CD4-positive, alpha-beta T cell (primary cell): ENCODE measurements at places on chromosomes 7 and 10.

GRCh38 chr10:123485341-123485960 lies 180.7 kb upstream of the GPR26 start:
- H3K27me3 ChIP-seq: no peaks in the 10 kb centered on the region
- no peak for DNase-seq
- no peak overlapping the region for H3K4me3 ChIP-seq
- H3K4me1 ChIP-seq: no peaks in the 10 kb centered on the region
- no peak overlapping the region for H3K27ac ChIP-seq

GRCh38 chr10:4426866-4427265 lies 399.1 kb upstream of the AKR1E2 start:
- no peaks in the 10 kb centered on the region for H3K4me1 ChIP-seq
- DNase-seq: no peak
- H3K27ac ChIP-seq: no peak overlapping the region
- H3K36me3 ChIP-seq: no peaks in the 10 kb centered on the region
- no peak overlapping the region for H3K4me3 ChIP-seq

DNA sequence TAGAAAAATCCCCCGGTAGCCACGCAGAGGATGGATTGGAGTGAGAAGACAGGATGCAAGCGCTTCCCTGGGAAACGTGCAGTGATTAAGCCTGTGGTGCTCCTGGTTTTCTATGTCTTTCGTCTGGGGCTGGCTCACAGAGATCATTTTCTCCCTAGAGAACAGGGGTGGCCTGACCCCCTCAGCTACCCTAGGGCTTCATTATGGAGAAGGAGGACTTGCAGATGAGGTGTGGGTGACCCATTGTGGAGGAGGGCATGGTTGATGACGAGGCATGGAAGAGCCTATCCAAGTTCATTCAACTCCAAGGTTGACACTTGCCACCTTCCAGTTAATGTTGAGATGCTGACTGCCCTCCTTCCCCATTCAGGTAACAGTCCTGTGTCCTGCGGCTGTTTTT lies 75.9 kb downstream of the VSTM4 start:
- no peak overlapping the region for H3K27ac ChIP-seq
- H3K4me1 ChIP-seq: no peaks in the 10 kb centered on the region
- H3K36me3 ChIP-seq: no peaks in the 10 kb centered on the region
- DNase-seq: no peak

GRCh38 chr10:3566627-3567026 lies 218.4 kb downstream of the KLF6 start:
- no peaks in the 10 kb centered on the region for H3K27me3 ChIP-seq
- H3K4me3 ChIP-seq: no peak overlapping the region
- no peak overlapping the region for H3K27ac ChIP-seq
- no peaks in the 10 kb centered on the region for H3K4me1 ChIP-seq

GRCh38 chr10:79146611-79147130 lies 77.9 kb downstream of the ZMIZ1 start:
- no peak for DNase-seq
- H3K4me1 ChIP-seq: peaks cover 88% of the 10 kb centered on the region
- H3K27ac ChIP-seq: peak overlapping the region; percentile 23
- no peaks in the 10 kb centered on the region for H3K27me3 ChIP-seq
- peaks cover 2% of the 10 kb centered on the region for H3K36me3 ChIP-seq

DNA sequence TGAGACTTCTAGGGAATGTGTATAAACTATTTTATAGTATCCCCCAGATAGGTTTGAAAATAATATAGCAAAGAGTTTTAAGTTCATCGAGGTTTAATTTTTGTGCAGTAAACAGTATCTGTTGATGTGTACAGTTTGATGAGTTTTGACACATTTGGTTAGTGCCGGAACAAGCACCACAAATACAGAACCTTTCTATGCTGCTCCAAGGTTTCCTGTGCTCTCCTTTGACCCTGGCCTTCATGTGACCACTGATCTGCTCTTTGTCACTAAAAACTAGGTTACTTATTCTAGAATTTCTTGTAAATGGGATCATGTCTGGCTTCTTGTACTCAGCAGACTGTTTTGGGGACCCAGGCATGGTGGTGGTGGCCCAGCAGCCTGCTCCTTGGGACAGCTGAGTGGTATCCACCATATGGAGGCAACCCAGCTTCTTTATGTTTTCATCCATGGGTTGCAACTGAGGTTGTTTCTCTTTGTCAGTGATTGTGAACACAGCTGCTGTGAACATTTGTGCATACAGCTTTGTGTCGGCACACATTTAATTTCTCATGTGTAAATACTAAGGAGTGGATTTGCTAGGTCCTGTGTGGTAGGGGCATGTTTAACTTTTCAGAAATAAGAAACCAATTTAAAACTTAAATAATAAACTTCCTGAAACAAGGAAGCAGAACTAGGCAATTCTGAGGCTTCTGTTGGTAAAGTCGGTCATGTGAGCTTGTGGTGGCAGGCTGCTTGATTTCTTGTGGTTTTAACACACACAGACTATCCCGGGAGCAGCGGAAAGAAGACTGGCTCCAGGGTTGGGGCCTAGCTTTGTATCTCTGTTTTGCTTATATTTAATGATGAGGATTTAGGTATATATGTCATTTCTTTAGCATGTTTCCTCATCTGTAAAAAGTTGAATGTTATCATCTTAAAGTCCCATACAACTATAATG lies 219.4 kb downstream of the ABCA13 start:
- no peaks in the 10 kb centered on the region for H3K36me3 ChIP-seq
- no peaks in the 10 kb centered on the region for H3K27me3 ChIP-seq
- no peak overlapping the region for H3K4me3 ChIP-seq

- H3K4me1 ChIP-seq: peaks cover 25% of the 10 kb centered on the region
- H3K4me3 ChIP-seq: no peak overlapping the region
- H3K36me3 ChIP-seq: peaks cover 9% of the 10 kb centered on the region
- no peak for DNase-seq
- no peaks in the 10 kb centered on the region for H3K27me3 ChIP-seq
These were observed 12.1 kb downstream of the ASB13 start for GRCh38 chr10:5654218-5654755.

- no peaks in the 10 kb centered on the region for H3K27me3 ChIP-seq
- no peak overlapping the region for H3K4me3 ChIP-seq
- H3K27ac ChIP-seq: no peak overlapping the region
- no peak for DNase-seq
These were observed 305.9 kb upstream of the RNF32 start for GRCh38 chr7:156334636-156335035.

GRCh38 chr7:124263232-124263827 lies 230.5 kb upstream of the TMEM229A start:
- H3K4me3 ChIP-seq: no peak overlapping the region
- no peaks in the 10 kb centered on the region for H3K27me3 ChIP-seq
- DNase-seq: no peak
- H3K27ac ChIP-seq: no peak overlapping the region
- no peaks in the 10 kb centered on the region for H3K4me1 ChIP-seq

DNA sequence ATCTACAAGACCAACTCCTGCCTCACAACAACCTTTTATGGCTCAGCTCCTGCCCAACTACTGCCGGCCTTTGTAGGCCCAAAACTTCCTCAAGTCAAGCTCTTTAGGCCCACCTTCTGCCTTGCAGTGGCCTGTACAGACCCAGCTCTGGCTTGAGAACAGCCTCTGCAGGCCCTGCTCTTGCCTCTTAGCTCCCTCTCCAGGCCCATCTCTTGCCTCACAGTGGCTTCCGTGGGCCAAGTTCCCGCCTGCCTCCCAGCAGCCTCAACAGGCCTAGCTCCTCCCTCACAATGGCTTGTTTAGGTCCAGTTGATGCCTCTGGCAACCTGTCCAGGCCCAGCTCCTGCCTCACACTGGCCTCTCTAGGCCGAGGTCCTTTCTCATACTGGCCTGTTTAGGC lies 32.4 kb upstream of the VKORC1L1 start:
- no peak overlapping the region for H3K27ac ChIP-seq
- H3K4me1 ChIP-seq: no peaks in the 10 kb centered on the region
- no peak overlapping the region for H3K4me3 ChIP-seq
- no peaks in the 10 kb centered on the region for H3K27me3 ChIP-seq
- H3K36me3 ChIP-seq: no peaks in the 10 kb centered on the region

GRCh38 chr7:75776295-75776971 lies 4.4 kb upstream of the CCL26 start:
- no peaks in the 10 kb centered on the region for H3K27me3 ChIP-seq
- no peaks in the 10 kb centered on the region for H3K36me3 ChIP-seq
- peaks cover 13% of the 10 kb centered on the region for H3K4me1 ChIP-seq

DNA sequence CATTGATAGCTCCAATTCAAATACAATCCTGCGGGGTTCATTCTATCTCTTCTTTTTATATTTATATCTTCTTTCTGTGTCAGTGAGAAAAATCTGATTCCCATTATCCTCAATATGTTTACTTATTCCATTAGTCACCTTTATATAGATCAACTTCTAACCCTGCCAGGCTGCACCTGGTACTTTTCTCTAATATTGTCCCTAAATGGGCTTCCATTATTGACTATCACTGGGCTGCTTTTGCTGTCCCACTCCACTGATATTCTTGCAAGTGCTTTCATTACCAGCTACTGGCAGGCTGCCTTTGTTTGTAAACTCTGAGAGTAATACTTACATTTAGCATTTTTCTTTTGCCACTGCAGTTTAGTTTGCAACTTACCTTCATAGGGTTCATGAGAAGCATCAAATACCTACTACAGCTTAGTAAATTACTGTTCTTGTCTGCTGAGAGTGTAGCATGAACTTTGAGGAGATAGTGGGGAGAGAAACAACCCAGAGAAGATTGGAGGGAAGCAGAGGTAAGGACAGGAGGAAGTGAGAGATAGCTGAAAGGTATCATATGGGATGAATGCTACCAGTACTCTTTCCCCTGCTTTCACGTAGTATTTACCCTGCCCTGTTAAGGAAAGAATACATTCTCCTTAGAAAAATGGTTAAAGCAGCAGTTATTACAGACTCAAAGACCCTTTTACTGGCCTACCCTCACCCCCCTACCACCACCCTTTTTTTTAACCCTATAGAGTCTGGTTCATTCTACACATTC lies 119.1 kb downstream of the PHTF2 start:
- H3K4me1 ChIP-seq: peaks cover 3% of the 10 kb centered on the region
- peaks cover 29% of the 10 kb centered on the region for H3K36me3 ChIP-seq
- no peak overlapping the region for H3K4me3 ChIP-seq

DNA sequence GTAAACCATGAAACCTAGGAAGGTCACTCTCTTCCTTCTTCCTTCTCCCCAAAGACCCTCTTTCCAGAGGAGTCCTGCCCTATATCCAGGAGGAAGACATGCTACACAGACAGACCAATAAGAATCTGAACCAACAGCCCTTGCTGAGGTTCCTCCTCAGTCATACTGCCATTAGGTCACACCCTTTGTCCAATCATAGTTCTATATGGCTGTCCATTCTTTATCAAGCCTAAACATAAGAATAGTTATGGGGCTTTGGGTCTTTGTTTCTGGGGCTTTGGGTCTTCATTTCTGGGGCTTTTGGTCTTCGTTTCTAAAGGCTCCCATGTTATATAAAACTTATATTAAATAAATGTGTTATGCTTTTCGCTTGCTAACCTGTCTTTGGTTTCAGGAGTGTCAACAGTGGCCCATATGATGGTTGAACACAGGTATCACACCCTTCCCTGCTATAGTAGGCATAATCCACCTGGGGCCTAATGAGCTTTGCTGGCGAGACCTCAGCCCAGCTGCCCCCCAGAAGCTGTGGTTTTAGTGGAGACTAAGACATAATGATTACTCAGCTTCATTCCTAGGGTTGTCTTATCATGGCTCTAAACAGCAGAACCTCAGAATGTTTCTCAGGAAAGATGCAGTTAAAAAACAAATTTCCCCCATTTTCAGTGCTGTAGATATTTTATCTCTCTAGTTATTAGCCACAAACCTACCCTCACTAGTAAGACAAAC lies 91.6 kb downstream of the ELMO1 start:
- H3K36me3 ChIP-seq: no peaks in the 10 kb centered on the region
- no peak overlapping the region for H3K27ac ChIP-seq
- no peak for DNase-seq
- H3K27me3 ChIP-seq: no peaks in the 10 kb centered on the region
- peaks cover 43% of the 10 kb centered on the region for H3K4me1 ChIP-seq

DNA sequence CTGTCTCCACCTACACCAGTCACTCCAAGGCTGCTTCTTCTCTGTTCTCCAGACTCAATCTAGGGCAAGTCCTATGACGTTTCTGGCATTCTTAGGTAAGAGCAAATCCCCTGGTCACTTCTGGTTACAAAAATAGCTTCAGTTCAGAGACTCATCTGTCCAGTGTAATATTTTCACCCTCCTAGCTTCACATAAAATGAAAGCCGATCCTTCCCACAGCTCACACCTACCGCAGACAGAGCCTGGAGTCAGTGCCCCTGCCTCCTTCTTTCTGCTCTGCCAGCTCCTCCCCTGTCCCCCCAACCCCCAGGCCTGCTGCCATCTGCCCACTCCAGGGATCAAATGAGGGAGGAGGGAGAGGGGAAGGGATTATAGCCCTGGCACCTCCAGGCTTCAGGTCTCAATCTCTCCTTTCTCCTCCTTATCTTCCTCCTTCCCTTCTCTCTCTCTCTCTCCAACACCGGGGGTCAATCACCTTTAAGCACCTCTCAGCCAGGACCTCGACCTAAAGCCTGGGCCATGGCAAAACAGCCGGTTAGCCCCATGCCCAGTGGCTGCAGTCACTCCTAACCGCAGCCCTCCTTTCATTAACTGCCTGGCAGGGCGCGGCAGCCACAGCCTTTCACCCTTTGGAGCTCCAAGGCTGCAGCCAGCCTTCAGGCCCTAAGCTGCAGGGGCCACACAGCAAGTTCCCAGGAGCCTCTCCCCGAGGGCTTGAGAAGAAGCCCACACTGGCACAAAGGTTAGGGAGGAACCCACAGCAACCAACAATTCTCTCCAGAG lies 292.6 kb upstream of the MGMT start:
- H3K4me1 ChIP-seq: no peaks in the 10 kb centered on the region
- H3K27ac ChIP-seq: no peak overlapping the region
- no peak for DNase-seq
- no peaks in the 10 kb centered on the region for H3K27me3 ChIP-seq
- H3K36me3 ChIP-seq: no peaks in the 10 kb centered on the region

- H3K27ac ChIP-seq: no peak overlapping the region
- H3K36me3 ChIP-seq: peaks cover 14% of the 10 kb centered on the region
- DNase-seq: no peak
- H3K4me1 ChIP-seq: peaks cover 4% of the 10 kb centered on the region
These were observed 95.5 kb downstream of the NKX6-2 start for GRCh38 chr10:132690401-132690800.

- H3K4me3 ChIP-seq: no peak overlapping the region
- H3K27ac ChIP-seq: no peak overlapping the region
- H3K27me3 ChIP-seq: no peaks in the 10 kb centered on the region
- H3K4me1 ChIP-seq: no peaks in the 10 kb centered on the region
- H3K36me3 ChIP-seq: no peaks in the 10 kb centered on the region
These were observed 272.9 kb upstream of the ZWINT start for GRCh38 chr10:56633876-56634452.
